ENCODE measurements at places on chromosomes 6 and 20. TPM values are rescaled to one million over a fixed set of nuclear protein-coding genes. Genes with fewer than 3 reads are reported as not detected.

GRCh38 chr20:32474717-32474966 is 110.5 kb downstream of the NOL4L start:
- DNase-seq, result no peak

- DNase-seq, result no peak
These were observed 53.0 kb downstream of the SASH1 start for GRCh38 chr6:148395583-148396101.

DNA sequence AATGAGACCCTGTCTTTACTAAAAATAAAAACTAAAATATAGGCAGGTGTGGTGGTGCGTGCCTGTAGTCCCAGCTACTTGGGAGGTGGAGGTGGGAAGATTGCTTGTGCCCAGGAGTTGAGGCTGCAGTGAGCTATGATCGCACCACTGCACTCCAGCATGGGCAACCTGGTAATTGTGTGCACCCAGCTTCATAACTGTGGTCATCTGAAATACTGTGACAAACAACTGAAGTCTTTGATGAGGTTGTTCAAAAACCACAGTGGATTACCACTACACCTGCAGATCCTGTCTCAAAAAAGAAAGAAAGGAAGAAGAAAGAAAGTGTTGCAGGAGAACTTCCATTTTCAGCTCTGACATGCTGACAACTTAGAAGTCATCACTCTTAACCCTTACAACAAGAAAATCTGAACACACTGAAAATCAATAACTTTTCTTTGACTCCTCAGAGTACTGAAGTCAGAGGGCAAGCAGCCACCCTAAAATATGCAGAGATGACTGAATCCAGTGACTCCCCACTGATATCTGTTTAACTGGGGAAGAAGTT is 13.8 kb upstream of the ZBP1 start:
- no peak for DNase-seq

DNA sequence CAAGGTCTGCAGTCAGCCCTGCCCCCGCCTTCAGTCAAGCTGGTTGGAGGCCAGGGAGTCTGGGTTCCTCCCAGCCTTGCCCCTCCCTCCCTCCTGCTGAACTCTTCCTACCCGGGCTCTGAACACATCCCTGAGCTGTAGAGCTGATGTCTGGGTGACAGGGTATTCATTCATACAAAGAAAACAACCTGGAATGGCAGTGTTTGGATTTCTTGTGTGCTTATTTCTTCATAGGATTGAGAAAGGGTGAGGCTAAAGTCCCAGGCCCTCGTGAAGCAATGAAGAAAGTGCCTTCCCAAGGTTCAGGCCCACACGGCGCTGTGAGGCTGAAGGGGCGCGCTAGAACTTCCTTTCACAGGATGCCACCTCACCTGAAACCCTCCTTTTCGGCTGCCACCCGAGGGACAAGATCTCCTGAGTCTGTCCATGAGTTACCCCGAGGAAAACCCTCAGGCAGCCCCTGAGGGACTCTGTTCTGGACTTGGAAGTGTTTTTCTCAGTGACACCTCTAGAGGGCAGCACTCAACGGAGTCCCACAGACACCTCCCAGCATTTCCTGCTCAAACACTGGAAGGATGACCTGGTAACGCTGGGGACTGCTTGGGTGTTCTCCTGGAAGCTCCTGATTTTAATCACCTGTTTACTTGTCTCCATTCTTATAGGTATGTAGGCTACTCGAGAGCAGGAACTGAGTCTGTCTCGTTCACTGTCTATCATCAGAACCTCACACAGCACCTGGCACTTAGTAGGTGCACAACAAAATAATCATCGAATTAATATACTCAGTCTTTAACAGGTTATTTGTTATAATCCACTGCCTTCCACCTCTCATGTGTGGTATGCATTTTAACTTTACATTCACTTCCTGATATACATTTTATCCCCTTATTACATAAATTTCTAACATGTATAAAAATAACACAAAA is 11.8 kb upstream of the GSTA1 start:
- DNase-seq, result no peak

- no peak for DNase-seq
These were observed 72.3 kb downstream of the ZHX3 start for GRCh38 chr20:41245086-41245707.

GRCh38 chr6:31042806-31043205 is 32.5 kb downstream of the MUC22 start:
- DNase-seq, result peak; percentile 30

GRCh38 chr6:160036790-160037206 is 67.9 kb downstream of the IGF2R start:
- DNase-seq, result no peak

DNA sequence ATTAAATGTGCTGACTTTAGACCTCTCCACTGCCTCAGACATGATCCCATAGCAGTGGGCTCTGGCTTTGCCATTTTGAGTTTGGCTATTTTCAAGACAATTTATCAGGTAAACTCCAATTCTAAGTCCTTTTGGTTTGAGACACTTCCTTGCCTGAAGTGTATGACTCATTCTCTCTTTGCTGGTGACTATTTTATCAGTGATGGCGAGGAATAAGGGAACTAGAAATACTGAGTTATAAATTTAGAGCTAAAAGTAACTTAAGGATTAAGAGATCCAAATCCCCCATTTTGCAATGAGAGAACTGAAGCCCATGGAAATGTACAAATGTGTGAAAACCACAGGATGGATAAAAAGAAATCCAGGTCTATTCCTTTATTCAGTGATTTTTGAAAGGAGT is 30.9 kb upstream of the CD83 start:
- no peak for DNase-seq

DNA sequence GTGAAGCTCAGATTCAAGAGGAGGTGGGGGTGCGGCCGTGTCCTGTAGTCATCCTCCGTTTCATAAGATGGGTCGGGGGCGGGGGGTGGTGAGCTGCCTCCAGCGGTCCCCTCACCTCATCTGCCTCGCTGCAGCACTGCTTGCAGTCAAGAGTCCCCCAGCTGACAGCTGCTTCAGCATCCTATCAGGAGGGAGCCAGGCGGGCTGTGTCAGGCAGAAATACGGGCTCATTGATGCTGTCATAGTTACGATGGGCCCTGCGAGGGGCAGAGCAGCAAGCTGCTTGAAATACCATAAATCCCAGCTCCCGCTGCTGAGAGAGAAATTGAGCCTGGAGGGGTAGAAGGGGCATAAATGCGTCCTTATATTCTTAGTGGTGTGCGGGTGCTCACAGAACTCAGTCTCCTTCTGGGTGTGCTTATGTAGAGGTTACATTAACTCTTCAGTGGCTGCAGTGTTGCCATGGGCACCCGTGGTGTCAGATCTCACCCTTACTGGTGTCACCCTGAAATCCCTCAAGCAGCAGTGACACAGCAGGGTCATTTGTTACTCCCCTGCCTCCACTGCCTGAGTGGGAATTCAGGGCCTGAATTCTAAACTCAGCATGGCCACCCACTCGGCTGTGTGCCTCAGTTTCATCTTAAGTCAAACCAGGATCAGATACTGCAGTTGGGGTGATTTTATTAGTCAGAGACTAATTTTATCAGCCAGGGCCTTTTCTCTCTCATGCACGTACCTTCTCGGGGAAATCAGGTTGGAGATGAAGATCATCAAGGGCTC is 21.8 kb downstream of the CCDC167 start:
- DNase-seq, result no peak

DNA sequence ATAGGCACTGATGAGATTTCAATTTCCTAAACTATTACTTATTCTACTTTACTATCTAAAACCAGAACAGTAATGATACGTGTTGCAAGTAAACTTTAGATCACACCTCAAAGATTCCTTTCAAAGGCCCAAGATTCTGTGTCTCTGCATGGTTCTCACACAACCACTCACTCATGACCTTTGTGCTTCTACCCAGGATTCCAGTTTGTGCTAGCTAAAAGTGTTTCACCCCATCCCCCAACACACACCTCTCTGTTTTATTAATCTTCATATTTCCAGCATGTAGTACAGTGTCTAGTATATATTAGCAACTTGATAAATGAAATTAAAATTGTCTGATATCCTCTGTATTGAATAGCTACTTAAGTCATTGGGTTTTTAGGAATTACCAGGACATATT is 8.8 kb upstream of the SH3BGRL2 start:
- no peak for DNase-seq

DNA sequence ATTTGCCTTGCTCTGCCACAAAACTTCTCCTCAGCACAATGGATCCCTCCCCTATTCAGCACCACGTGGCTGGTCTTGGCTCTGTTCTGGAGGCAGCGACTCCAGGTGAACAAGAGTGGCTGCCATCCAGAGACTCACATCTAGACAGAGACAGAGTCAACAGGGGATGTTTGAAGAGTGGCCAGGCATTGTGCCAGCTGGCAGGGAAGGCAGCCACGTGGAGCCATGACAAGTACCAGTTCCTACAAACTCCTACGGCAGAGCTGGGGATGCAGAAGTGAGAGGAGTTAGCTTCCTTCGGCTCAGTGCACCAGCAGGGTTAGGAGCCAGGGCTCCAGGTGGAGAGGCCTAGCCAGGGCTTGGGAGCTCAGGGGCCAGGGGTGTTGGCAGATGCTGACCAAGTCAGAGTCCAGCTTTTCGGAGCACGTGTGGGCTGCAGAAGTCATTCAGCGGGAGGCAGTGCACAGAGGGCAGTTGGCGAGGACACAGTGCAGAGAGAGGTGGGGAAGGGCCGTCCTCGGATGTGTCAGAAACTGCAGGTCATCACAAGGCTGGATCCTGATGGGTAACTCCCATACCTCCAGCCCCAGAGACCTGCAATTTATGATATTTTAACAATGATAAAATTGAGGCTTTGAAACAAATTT is 171.7 kb upstream of the PDE10A start:
- DNase-seq, result no peak

DNA sequence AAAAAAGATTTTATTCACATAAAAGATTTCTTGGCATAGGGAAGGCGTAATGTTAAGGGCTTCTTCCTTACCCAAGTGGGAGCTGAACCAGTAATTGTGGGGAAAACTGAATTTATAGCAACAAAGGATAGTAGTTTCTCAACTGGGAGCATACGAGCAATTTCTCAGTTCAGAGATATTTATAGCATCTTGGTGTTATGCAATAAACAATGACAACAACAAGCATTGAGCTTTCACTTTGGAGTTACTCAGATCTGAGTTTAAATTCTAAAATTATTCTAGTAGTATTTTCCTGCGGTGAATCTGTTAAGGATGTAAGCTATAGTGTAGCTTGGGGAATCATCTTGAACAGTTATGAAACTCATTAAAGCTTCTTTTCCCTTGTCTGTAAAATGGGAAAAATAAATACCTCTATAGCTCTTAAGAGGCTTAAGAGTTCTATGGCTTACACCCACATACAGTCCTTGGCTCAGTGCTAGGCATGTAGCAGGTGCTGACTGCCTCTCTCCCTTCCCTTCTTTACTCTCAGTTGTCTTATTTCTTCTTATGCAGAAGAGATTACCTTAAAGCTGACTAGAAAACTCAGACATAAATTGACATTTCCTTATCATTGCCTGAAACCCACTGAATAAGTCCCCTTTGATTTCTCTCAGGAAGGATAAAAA is 58.8 kb downstream of the SAMD5 start:
- no peak for DNase-seq

DNA sequence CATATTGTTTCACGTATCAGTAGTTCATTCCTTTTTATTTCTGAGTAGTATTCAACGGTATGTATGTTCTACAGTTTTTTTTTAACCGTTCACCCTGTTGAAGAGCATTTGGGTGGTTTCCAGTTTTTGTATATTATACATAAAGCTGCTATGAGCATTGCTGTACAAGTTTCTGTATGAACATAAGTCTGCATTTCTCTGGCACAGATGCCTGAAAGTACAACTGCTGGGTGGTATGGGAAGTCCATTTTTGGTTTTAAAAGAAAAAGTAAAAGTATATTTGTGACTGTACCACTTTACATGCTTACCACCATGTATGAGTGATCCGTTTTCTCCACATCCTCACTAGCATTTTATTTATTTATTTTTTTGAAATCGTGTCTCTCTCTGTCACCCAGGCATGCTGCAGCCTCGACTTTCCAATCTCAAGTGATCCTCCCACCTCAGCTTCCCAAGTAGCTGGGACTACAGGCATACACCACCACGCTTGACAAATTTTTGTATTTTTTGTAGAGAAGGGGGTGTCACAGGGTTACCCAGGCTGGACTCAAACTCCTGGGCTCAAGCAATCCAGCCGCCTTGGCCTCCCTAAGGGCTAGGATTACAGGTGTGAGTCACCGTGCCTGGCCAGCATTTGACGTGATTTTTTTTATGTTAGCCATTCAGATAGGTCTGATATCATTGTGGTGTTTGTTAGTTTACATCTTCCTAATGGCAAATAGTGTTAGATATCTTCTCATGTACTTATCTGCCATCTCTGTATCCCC is 11.0 kb upstream of the SIM1 start:
- DNase-seq, result no peak

DNA sequence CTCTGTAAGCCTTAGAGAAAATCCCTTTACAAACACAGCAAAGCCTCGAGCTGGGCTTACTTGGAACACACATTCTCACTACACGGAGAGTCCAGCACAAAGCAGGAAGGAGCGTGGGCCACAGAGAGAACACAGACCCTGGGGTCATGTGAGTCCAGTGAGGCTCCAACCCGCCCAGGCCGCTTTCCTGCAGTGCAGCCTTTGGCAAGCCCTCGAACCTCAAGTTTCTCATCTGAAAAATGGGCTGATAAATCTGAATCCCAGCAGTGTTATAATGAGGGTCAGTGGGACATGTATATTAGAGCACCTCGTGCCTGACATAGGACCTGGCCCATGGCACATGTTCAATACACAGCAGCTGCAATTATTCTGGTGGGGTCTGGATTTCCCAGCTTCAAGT is 305.5 kb upstream of the SULF2 start:
- DNase-seq, result no peak

GRCh38 chr20:46010491-46011391 is 2.0 kb downstream of the MMP9 start:
- DNase-seq, result peak; percentile 38

DNA sequence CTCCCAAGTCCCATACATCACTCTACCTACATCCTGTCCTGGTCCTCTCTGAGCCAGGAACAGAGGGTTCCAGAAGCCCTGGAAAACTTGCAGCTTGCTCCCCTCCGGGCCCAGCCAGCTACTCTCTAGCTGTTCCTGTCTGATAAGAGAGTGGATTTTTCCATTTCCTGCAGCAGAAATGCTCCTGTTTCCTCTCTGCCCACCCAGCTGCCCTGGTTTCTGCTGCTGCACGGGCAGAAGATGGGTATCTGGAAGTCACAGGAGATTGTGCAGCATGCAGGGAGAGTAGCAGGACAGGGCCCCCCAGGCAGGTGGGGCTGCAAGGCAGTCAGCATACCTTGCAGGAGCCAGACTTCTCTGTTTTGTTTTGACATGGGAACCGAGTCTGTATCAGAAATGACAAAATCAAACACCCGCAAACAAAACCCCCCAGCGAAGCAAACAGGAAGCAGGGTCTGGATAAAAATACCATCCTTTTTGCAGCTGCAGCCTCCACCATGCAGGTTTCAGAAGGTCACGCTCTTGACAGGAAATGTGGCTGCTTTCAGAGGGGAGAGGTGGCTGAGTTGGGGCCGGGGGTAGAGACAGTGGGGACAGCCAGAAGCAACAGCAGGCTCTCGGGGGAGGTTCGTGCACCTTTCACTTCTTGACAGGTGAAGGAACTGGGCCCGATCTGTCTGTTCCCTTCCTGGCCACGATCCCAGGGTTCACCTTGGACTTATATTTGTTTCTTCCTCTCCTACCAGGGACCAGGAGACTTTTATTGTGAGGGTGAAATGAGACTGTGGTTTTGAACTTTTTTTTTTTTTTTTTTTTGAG is 50.8 kb upstream of the FAM83D start:
- no peak for DNase-seq

EHMT2 gene
- total RNA-seq, result 46.2 TPM

BPIFA1 gene
- total RNA-seq, result not detected

SLC35B3 gene
- total RNA-seq, result 4.5 TPM

CST2 gene
- total RNA-seq, result not detected

NRN1 gene
- total RNA-seq, result not detected

BTN1A1 gene
- total RNA-seq, result 0.10 TPM

DEFB124 gene
- total RNA-seq, result not detected

RPL7L1 gene
- total RNA-seq, result 61.7 TPM

PKIB gene
- total RNA-seq, result 1.2 TPM

TAGAP gene
- 340 TPM for total RNA-seq

FLRT3 gene
- not detected for total RNA-seq
